Heart right ventricle (tissue), 16 donors: ENCODE measurements at places on chromosomes 5 and 9.

DNA sequence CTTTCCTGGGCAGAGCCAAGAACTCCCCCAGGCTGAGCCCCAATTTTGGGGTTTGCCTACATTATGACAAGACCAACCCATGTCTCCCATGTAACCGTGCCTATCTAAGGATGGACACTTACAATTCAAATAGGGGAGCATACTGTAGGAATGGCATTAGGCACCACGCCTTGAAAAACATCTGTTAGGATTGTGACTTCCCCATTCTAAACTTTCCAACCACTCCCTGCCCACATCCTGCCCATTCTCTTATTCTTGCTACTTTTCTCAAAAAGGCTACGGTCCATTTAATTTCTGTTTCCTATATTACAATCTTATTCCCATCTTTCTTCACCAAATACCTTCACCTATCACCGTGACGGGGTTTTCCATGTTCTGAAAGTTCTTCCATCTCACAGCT, 99.2 kb downstream of the LPAR1 start:
- DNase-seq: no peak

GRCh38 chr9:3244963-3245653, 280.7 kb downstream of the RFX3 start:
- no peak for DNase-seq

- DNase-seq: no peak
Observed at GRCh38 chr5:40172721-40173120, 507.0 kb upstream of the PTGER4 start.

DNA sequence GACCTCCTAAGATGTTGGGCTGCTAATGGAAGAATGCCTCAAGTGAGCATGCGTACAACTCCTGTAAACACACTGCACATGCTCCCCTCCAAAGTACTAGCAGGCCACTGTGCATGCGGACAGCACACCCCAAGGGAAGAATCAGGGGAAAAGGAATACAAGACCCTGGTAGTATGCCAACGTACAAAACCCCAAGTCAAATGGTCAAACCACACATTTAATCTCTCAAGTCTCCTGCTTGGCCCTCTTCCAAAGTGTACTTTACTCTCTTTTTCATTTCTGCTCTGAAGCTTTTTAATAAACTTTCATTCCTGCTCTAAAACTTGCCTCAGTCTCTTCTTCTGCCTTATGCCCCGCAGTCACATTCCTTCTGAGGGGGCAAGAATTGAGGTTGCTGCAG, 466.4 kb downstream of the DMRTA1 start:
- no peak for DNase-seq

DNA sequence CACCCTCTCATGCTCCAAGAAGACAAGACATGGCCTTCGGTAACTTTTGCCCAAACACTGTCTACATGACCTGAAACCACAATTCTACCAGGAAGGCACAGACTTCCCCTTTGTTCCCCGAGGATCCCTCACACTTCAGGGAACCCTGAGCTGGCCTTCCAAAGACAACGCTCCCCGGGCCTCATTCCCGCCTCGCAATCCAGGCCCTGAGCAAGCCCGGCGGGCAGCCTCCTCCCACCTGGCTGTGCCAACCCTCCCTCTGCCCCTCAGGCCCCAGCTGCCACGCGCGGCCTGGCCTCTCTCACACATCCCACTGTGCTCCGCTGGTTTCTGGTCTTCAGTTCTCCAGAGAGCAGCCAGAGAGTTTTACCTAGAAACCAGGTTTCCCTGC, 7.3 kb downstream of the QSOX2 start:
- no peak for DNase-seq

DNA sequence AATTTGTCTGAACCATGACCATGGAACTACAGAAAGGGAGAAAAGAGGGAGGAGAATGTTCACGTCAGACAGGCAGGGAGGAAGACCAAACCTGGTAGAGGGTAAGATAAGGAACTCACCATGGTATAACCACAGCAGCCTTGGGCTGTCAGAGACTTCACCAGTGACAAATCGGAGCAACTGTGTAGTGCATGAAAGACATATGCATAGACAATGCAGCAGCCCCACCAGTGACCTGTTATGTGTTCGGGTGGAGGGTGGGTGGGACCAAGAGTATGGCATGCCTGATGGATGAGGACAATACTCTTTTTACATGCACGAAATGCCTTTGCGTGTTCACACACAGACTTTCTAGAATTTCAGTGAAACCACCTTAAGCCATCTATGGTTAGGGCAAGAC, 221.8 kb upstream of the RASEF start:
- DNase-seq: no peak

GRCh38 chr5:125298258-125298657, 551.8 kb upstream of the ZNF608 start:
- no peak for DNase-seq

DNA sequence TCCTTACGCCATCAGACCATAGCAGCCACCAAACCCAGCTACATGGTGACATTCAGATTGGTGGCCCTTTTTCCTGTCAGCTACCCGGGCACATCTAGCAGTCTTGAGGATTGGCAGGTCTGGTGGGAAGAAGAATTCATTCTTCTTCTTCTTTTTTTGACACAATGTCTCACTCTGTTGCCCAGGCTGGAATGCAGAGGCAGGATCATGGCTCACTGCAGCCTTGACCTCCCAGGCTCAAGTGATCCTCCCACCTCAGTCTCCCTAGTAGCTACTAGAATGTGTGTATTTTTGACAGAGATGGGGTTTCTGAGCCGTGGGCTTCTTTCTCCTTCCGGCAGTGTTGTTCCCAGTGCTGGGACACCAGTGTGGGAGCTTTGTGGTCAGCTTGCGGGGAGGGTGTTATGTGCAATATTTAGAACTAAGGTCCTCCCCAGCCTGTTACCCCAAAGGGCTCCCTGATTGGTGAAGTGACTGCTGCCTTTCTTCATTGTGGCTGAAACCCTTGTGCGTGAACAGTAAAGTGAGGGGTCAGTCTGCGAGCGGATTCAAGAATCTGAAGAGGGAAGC, 3.4 kb downstream of the NTMT1 start:
- DNase-seq: no peak

DNA sequence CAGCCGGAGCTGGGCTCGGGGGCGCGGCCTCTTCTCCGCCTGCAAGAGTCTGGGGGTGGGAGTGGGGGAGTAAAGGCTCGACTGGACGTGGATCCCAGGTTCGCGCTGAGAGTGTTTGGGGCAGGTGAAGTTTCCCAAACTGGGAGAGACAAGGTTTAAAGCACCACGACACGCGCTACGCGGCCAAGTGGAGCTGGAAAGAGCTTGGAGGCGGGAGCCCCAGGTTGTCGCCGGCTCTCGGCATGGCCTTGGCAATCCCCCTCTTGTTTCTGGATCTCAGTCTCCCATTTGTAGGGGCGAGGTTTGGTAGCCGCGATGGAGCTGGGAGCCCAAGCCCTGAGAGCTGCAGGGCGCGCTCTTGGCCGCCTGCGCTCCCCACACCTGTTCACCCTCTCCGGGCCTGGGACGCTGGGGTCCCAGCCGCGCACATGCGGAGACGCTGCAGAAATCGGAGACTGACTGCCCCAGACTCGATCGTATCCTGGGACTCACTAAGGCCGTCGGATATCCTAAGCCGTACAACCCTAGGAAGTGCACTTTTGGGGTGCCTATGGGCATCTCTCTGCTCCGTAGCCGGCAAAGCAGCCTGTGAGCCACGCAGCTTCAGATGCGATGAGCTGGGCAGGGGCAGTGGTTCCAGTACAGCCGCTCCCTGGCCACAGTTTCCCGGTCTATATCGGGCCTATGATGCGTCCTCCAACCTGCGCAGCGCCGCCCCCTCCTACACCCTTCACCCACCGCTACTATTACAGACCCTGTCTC, 937 bp downstream of the TMOD1 start:
- DNase-seq: peak; percentile 36

- peak; percentile 30 for DNase-seq
Observed at GRCh38 chr9:81759680-81760215, 70.4 kb upstream of the TLE1 start.

DNA sequence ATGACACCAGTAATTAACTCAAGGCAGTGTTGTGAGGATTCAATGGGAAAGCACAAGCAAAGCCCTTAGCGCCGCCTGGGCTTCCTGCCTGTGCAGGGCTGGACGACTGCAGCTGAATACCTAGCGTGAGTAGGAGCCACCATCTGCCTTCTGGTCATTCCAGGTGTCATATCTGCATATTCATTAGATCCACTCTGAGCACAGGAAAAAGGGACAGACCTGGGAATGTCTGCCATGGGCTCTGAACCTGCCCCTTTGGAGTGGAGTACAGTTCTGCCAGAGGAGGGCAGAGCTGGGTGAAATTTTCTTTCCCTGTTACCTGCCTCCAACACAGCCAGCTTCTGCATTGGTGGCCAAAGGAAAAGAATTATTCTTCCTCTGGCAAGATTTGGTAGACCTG, 298.8 kb downstream of the NSG2 start:
- DNase-seq: no peak

- peak; percentile 80 for DNase-seq
Observed at GRCh38 chr5:136070486-136071285, 41.9 kb downstream of the TGFBI start.

DNA sequence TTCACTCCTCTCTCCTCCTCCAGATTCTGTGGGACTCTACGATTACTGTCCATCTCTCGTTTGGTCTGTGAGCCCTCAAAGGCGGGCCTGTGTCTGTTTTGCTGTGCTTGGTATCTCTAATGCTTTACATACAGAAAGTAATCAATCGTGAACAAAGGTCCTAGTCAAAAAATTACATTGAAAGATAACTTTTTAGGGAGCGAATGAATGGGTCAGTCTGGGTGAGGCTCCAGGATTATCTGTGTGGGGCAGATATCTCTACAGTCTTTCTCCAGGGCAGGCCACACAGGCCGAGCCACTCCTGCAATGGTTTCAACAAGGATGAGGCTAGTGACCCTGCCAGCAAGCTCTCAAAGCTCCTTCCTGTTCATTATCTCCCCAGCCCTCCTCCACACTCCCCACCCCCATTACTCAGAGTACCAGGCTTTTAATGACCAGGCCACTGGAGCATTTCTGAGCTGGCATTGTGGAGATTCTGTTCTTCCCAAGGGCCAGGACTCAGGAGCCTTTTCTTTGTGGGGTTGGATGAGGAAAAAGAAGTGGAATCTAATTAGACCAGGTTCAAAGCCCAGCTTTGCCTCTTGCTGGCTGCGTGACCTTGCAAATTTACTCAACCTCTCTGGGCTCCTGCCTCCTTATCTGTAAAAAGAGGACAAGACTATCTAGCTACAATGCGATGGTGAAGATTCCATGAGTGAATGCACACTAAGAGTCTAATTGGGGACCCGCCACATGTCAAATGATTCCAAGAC, 10.2 kb downstream of the CORO2A start:
- DNase-seq: no peak

GRCh38 chr5:168285696-168286095, 5.7 kb upstream of the WWC1 start:
- DNase-seq: no peak

DNA sequence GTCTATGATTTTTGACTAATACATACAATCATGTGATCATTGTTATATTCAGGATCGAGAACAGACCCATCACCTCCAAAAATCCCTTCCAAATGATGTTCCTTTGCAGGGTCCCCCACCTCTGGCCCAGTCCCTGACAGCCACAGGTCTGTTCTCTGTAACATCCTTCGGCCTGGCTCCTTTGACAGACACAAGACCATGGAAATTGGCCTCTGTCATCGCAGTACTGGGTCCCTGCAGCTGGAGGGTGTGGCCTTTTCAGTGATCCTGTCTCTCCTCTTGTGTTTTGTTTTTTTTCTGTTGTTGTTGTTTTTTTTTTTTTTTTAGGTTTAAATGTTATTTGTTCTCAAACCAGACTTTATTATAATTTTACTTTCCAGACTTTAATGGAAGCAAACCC, 27.4 kb upstream of the ANKRD33B start:
- no peak for DNase-seq

GRCh38 chr9:85741095-85741874, 469 bp downstream of the AGTPBP1 start:
- peak; percentile 15 for DNase-seq

DNA sequence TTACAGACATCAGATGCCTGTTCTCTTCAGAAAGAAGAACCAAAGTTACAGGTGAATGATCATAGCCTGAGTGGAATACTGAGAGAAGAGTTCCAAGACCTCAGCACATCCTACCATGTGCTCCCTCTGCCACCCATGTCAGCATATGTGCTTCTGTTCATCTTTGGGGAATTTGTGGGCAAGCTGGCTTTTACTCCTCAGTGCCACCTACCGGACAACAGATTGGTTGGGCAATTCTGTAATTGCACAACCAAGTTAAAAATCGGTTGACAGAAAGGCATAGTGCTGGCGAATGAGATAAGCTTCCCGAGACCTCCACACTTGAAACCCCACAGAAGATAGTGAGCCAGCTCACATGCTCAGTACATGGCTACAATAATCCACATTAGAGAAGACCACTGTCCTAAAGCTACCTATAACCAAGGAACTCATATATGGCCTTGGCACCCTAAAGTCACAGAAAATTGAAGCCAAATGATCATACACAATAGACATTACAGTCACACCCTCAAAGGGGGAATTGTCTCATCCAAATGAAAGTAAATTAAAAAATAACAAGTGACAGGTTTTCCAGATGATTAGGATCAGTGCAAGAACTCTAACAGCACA, 1238.0 kb upstream of the NUDT12 start:
- no peak for DNase-seq

DNA sequence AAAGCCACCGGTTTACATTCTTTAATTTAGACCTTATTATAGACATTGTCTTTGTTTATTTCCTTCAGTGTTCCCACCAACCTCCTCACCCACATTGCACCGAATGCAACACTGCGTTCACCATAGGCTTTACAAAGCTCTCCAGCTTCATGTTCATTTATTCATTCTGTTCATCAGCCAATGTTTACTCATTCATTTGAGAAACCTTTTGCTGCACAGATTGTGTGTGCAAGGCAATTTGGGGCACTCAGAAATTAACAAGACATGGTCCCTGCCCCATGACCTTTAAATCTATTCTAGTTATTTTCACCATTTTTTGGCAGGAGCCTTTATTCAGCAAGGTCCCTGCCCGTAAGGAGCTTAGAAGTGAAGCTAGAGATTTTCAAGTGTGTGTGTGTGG, 70.9 kb upstream of the RARS1 start:
- DNase-seq: no peak

DNA sequence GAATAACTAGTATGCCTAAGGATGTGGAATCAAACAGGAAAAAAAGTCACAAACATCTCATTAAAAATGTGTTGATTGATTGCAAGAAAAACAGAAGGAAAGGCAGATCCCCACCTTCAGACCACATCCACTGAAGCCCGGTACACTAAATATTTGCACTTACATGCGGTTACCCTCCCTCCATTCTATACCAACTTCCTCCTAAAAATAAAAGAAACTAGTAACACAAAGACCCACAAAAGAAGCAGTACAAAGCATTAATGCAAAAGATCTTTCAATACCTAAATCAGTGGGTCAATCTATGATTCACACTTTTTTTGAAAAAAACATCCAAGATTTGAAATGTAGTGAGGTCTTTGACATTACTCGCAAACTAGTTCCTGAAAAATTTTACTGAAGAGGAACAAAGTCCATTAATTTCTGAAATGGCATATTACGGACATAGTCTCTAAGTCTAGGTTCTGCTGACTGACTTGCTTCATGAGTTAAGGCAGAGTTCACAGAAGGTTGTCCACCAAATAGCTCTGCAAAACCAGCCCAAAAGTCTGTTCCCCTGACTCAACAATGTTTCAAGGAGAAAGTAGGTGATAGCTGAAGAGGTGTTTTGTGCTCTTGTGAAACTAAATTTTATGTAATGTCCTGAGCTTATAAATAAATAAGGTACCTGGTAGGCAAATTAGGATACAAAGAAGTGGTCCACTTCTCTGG, 100.7 kb downstream of the PAM start:
- no peak for DNase-seq
